ENCODE measurements at places on chromosomes 1 and 21. TPM values are rescaled to one million over a fixed set of nuclear protein-coding genes. Genes with fewer than 3 reads are reported as not detected.
A peak's percentile ranks its signal among the peaks of the same experiment; 100 is the strongest.

DNA sequence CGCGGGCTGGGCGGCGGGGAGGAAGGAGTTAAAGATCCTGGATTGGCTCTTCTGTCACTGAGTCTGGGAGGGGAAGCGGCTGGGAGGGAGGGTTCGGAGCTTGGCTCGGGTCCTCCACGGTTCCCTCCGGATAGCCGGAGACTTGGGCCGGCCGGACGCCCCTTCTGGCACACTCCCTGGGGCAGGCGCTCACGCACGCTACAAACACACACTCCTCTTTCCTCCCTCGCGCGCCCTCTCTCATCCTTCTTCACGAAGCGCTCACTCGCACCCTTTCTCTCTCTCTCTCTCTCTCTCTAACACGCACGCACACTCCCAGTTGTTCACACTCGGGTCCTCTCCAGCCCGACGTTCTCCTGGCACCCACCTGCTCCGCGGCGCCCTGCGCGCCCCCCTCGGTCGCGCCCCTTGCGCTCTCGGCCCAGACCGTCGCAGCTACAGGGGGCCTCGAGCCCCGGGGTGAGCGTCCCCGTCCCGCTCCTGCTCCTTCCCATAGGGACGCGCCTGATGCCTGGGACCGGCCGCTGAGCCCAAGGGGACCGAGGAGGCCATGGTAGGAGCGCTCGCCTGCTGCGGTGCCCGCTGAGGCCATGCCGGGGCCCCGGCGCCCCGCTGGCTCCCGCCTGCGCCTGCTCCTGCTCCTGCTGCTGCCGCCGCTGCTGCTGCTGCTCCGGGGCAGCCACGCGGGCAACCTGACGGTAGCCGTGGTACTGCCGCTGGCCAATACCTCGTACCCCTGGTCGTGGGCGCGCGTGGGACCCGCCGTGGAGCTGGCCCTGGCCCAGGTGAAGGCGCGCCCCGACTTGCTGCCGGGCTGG lies at the start of gene NPR1:
NPR1 (plus strand) TSS at position 170 of the 818 bp plus-strand sequence; CDS start at position 591, 421 bp downstream.
- no peaks in the 10 kb centered on the region for H3K27me3 ChIP-seq
- peak within 1 kb of the TSS; percentile 92 for H3K4me3 ChIP-seq
- DNase-seq, result peak; percentile 89

DNA sequence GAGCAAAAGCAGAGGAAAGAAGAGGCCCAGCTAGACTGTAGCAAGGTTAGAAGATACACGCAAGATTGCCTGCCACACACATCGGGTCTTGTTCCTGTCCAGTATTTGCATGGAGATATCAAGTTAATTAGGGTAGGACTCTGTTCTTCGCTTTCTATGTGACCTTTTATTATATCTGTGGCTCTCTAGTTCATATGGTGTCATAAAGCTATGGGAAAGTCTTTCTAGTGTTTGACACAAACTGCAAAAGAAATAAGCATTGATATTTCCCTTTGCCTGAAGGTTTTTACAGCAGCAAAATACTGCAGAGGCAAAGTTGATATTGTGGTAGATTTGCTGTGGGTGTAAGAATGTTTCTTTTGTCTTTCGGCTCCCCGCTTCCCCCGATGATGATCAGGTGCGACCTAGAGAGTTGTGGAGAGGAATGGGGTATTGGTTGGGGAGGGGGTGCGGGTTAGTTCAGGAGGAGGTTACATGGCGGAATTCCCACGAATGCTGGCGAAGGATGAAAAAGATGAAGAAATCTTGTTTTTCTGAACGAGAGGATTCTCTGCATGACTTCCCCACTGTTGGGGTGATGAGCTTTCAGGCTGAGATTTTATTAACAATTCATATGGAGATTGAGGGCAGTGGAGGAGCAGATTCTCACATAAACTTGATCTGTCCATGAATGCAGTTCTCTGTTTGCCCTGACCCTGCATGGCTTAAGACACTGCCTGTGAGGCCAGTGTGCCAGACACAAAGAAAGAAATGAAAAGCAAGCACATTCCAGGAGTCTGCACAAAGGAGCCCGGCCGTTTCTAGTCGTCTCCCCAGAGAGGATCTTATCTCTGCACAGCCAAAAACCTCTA lies 550.2 kb downstream of the USP25 start:
- peaks cover 5% of the 10 kb centered on the region for H3K4me1 ChIP-seq
- no peak overlapping the region for H3K27ac ChIP-seq
- no peaks in the 10 kb centered on the region for H3K36me3 ChIP-seq
- no peak for DNase-seq
- H3K4me3 ChIP-seq, result peak overlapping the region; percentile 40

DNA sequence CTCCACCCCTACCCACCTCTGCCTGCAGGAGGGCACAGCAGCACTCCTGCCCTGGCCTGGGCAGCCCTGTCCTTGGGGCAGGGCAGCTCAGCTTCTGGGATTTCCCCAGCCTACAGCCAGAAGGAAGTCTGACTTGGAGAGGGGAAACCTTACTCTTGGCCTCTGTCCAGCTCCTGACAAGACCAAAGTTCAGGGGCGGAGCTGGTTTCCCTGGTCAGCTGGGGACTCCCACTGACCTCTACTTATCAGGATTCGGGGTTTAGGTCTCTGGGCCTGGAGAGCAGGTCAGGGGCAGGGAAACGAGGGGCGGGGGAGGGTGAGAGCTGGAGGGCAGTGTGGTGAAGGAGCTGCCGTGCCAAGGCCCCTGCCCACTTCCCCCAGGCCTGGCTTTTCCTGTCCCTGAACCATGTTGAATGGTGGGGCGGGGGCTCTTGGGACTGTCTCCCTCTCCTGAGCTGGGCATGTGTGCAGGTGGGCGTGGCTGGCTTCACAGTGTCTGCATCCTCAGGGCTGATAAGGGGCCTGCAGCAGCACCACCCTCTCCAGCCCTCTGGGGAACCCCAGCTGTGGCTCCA lies 16.8 kb upstream of the ETV3 start:
- no peak overlapping the region for H3K27ac ChIP-seq
- no peaks in the 10 kb centered on the region for H3K36me3 ChIP-seq
- H3K27me3 ChIP-seq, result no peaks in the 10 kb centered on the region
- H3K4me1 ChIP-seq, result no peaks in the 10 kb centered on the region

The SPRR2E gene
- not detected for total RNA-seq

The KRTAP19-1 gene
- total RNA-seq, result not detected

GRCh38 chr21:25496825-25497482 lies 110.3 kb downstream of the MRPL39 start:
- no peaks in the 10 kb centered on the region for H3K4me1 ChIP-seq
- H3K27ac ChIP-seq, result no peak overlapping the region
- DNase-seq, result no peak
- no peak overlapping the region for H3K4me3 ChIP-seq

- H3K27ac ChIP-seq, result no peak overlapping the region
- H3K4me3 ChIP-seq, result no peak overlapping the region
These were observed 998.6 kb upstream of the NCAM2 start for GRCh38 chr21:19999369-20000272.

GRCh38 chr21:39029900-39030884 lies 153.1 kb downstream of the PSMG1 start:
- DNase-seq, result no peak
- no peaks in the 10 kb centered on the region for H3K27me3 ChIP-seq
- no peaks in the 10 kb centered on the region for H3K36me3 ChIP-seq

- DNase-seq, result no peak
- peak overlapping the region; percentile 70 for H3K27ac ChIP-seq
- H3K36me3 ChIP-seq, result no peaks in the 10 kb centered on the region
- no peaks in the 10 kb centered on the region for H3K27me3 ChIP-seq
- peaks cover 12% of the 10 kb centered on the region for H3K4me1 ChIP-seq
- no peak overlapping the region for H3K4me3 ChIP-seq
These were observed 39.5 kb upstream of the UBE2U start for GRCh38 chr1:64163970-64164369.

DNA sequence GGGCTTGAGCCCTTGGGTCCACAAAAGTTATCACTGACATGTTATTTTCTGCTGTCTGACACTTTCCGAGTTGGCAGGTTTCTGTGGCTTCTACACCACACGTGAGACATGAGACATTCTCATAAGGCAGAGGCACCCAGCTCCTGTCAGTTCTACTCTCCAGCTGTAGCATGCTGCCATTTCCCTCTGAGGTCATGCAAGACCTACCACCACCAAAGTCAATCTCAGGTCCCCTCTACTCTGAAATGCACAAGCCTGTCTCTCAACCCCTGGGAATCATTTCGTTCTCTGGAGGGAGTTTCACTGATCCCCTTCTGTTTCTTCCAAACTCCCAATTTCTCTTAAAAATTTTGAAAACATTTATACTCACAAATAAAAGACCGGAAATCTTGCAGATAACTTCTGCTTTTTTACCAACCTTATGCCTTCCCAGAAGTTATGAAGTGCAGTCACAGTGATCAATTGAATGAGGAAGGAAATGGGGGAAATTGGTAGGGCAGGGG lies 39.5 kb upstream of the CR2 start:
- H3K27ac ChIP-seq, result no peak overlapping the region
- no peaks in the 10 kb centered on the region for H3K36me3 ChIP-seq
- no peaks in the 10 kb centered on the region for H3K4me1 ChIP-seq

The NID1 gene
- 172 TPM for total RNA-seq

DNA sequence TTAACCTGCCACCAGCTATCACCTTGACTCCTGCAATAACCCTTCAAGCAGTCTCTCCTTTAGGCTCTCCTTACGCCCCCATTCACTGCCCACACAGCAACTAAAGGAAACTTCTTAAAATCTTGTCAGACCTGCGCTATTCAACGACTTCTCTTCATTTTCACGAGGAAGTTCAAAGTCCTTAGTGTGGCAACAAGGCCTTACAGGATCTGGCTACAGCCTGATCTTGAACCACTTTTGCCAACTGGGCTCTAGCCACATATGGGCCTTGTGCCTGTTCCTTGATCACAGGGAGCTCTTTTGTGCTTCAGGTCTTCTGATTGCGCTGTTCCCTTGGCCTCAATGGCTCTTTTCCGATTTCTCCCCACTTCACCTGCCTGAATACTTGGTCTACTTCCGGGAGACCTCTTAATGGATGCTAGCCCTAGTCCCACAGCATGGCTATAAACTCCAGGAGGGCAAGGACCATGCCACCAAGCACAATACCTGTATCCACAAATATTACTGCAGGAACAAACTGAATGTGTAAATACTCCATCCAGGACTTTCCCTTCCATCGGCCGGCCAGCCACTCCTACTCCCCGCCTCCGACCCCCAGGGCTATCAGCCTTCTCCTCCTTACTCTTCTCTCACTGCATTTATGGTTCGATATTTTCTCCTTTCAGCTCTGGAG lies 2.3 kb upstream of the CTNNBIP1 start:
- H3K27me3 ChIP-seq, result no peaks in the 10 kb centered on the region
- H3K4me1 ChIP-seq, result peaks cover 16% of the 10 kb centered on the region
- no peak for DNase-seq
- no peak overlapping the region for H3K27ac ChIP-seq

DNA sequence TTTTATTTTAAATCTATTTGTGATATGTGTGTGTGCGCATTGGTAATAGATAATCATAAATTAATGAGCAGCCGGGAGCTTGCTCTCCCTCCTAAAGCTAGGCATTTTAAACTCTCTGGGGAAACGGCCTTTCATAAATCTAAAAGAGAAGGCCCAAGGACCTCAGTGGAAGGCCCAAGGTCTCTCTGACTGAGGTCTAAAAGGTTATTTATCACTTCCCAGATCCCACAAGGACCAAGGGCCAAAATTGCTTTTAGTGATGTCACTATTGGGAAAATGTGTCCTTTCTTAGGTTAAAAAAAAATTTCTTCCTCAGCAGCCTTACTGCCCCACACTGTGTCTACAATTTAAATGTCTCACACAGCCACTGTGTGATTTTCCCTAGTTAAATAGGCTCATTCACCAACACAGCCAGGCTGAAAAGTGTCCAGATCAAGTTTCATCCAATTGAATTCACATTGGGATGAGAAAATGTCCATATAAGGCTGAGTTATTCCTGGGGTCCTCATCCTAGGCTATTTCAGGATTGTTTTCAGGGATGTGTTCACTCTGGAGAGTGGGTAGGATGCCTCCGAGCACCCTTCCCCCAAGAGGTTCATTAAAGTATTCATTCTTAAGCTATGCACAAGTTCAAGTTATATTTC lies 46.1 kb downstream of the SLC44A3 start:
- H3K4me3 ChIP-seq, result no peak overlapping the region
- H3K27me3 ChIP-seq, result no peaks in the 10 kb centered on the region
- DNase-seq, result no peak
- H3K36me3 ChIP-seq, result no peaks in the 10 kb centered on the region

- H3K27me3 ChIP-seq, result no peaks in the 10 kb centered on the region
- H3K4me1 ChIP-seq, result no peaks in the 10 kb centered on the region
- no peaks in the 10 kb centered on the region for H3K36me3 ChIP-seq
- DNase-seq, result no peak
These were observed 373.5 kb downstream of the RRAGC start for GRCh38 chr1:38486085-38486484.

DNA sequence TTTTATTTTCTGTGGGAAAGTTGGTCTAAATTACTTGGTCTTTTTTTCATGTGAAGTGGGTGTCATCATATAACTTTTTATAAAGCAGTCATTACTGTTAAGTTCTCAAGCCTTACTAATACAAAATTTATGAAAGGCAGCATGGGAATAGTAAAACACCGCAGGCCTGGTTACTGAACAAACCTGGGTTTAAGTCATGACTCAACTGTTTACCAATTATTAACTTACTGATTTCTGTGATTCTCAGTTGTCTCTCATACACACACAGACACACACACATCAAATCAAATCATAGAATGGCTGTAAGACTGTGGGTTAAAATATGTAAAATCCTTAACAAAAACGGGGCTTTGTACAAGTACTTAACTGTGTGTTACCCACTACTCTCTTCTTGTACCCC lies 14.6 kb downstream of the MAEL start:
- no peaks in the 10 kb centered on the region for H3K36me3 ChIP-seq
- DNase-seq, result no peak
- H3K27ac ChIP-seq, result no peak overlapping the region
- no peaks in the 10 kb centered on the region for H3K4me1 ChIP-seq
- H3K4me3 ChIP-seq, result no peak overlapping the region

DNA sequence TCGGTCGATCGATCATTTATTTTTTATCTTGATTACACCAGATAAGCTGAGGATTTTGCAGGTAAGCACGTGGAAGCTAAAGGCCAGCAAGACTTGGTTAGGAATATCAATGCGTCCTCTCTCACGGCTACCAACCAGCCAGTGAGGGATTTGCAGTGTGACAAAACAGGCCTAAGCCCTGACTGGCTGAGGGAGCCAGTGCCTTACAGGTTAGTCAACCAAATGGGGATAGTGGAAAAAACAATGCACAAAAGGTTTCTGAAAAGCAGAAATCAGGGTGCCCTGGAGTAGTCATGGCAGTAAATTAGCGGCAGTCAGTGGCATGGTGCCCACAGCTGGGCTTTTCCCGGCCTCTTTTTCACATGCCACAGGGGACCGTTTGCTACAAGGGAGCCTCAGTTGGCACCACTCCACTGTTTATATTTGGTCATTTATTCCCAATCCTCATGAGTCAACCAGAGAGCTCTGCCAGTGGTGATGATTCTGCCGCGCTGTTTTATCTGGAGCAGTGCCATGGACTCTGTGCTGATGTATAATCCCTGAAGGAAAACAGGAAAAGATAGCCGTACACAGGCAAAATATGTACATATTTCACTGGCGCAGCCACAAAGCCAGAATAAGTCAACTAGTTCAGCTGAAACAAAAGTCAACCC lies 167.6 kb downstream of the RHOU start:
- H3K4me3 ChIP-seq, result no peak overlapping the region
- peak overlapping the region; percentile 95 for H3K27ac ChIP-seq
- H3K27me3 ChIP-seq, result no peaks in the 10 kb centered on the region
- no peaks in the 10 kb centered on the region for H3K36me3 ChIP-seq
- peaks cover 10% of the 10 kb centered on the region for H3K4me1 ChIP-seq
- peak; percentile 72 for DNase-seq

Data from ascending aorta (tissue), 2 donors.